ENCODE measurements at places on chromosomes 7 and 10. TPM values are rescaled to one million over a fixed set of nuclear protein-coding genes. Genes with fewer than 3 reads are reported as not detected.

Gene MYL10
- not detected for total RNA-seq

Gene GPR15LG
- not detected for total RNA-seq

Gene SLC16A12
- total RNA-seq, result 0.45 TPM

Gene SEMA3A
- 11.0 TPM for total RNA-seq

DNA sequence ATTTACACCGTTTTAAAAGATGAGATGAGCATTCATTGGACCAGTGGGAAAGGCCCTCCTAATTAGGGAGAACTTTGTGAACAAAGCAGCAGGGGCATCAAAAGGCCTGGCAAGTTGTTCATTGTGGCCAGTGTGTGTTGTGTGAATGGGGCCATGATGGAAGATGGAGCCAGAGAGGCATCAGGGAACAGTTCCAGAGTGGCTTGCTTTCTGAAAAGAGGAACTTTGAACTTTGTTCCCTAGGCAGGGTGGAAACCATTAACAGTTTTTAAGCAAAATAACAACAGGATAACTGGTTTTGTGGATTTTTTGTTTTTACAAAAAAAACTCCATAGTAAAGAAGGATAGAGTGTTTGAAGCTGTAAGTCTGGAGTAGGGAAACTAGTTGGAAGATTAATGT is 12.5 kb downstream of the SUV39H2 start:
- H3K27me3 ChIP-seq, result no peaks in the 10 kb centered on the region
- no peak overlapping the region for H3K27ac ChIP-seq
- H3K4me1 ChIP-seq, result no peaks in the 10 kb centered on the region
- H3K36me3 ChIP-seq, result no peaks in the 10 kb centered on the region
- no peak for DNase-seq
- H3K4me3 ChIP-seq, result no peak overlapping the region

GRCh38 chr10:67175354-67175753 is 249.5 kb downstream of the LRRTM3 start:
- no peak overlapping the region for H3K4me3 ChIP-seq
- no peaks in the 10 kb centered on the region for H3K27me3 ChIP-seq
- H3K36me3 ChIP-seq, result no peaks in the 10 kb centered on the region

DNA sequence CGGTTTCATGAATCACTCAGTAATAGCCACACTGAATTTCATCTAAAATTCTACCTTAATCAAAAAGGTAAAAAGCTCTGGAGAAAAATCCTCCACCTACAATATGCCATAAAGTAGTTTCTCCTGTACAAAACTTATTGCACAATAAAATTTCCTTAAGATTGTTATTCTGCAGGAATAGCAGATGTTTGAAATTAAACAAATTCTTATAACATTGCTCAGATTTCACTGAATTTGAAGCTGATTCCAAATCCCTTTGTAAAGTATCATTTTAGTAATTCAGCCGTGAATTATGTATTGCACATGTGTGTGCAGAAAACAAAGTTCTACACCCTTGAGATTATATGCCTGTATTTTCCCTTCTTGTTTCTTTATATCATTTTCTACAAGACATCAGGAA is 123.8 kb downstream of the AMPH start:
- DNase-seq, result no peak
- no peaks in the 10 kb centered on the region for H3K4me1 ChIP-seq
- H3K27ac ChIP-seq, result no peak overlapping the region
- H3K27me3 ChIP-seq, result no peaks in the 10 kb centered on the region
- no peak overlapping the region for H3K4me3 ChIP-seq

GRCh38 chr7:132771301-132771730 is 195.0 kb upstream of the PLXNA4 start:
- no peak overlapping the region for H3K27ac ChIP-seq
- no peaks in the 10 kb centered on the region for H3K4me1 ChIP-seq

- peaks cover 6% of the 10 kb centered on the region for H3K27me3 ChIP-seq
- no peak overlapping the region for H3K27ac ChIP-seq
- H3K4me3 ChIP-seq, result no peak overlapping the region
- H3K36me3 ChIP-seq, result no peaks in the 10 kb centered on the region
Measured at GRCh38 chr7:36570528-36571189, 153.6 kb downstream of the AOAH start.

DNA sequence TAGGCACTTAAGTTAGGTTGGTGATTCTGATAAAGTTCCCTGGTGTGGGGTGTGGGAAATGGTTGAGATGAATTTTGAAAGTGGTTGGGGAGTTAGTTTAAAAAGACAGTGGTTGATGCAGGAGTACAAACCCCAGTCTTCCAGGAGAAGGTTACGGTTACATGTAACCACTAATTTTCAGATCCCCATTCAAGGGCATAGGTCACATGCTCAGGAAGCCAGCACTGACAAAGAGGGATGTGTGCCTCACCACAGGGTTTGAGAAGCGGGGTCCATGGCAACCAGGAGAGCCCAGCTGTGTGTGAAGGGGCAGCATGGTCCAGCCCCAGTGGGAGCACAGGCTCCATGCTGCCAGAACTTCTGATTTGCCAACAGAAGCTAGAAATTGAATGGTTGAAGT is 144.2 kb downstream of the MDFIC start:
- H3K27ac ChIP-seq, result no peak overlapping the region
- no peaks in the 10 kb centered on the region for H3K36me3 ChIP-seq
- no peak overlapping the region for H3K4me3 ChIP-seq
- H3K27me3 ChIP-seq, result no peaks in the 10 kb centered on the region
